ENCODE measurements at places on chromosomes 4 and X. TPM values are rescaled to one million over a fixed set of nuclear protein-coding genes. Genes with fewer than 3 reads are reported as not detected.

Gene FAM149A
- total RNA-seq, result 1.5 TPM

Gene GPR50
- 0.12 TPM for total RNA-seq

Gene EDA2R
- total RNA-seq, result 11.0 TPM

Gene CXCL1
- 11.7 TPM for total RNA-seq

Gene SPANXN3
- not detected for total RNA-seq

Gene TMEM271
- not detected for total RNA-seq

Gene NXF2B
- total RNA-seq, result not detected

Gene SPANXA2
- 0.22 TPM for total RNA-seq

Gene RAB9B
- total RNA-seq, result 0.03 TPM

Gene WAS
- total RNA-seq, result not detected

Gene CXCL9
- total RNA-seq, result not detected

Gene ADAM29
- total RNA-seq, result not detected

Gene SOWAHD
- total RNA-seq, result 0.20 TPM

Gene TMPRSS11A
- total RNA-seq, result not detected

Gene GPR78
- total RNA-seq, result not detected

Gene CT45A2
- total RNA-seq, result not detected

Gene XAGE1A
- not detected for total RNA-seq

Gene TMPRSS11E
- total RNA-seq, result not detected

Gene RGN
- total RNA-seq, result not detected

Gene FAM53A
- total RNA-seq, result 0.69 TPM

Gene RHOXF1
- total RNA-seq, result not detected

Gene POU3F4
- total RNA-seq, result not detected

Gene MAGEC1
- total RNA-seq, result 0.02 TPM
